ENCODE measurements at places on chromosomes 12 and 14.

DNA sequence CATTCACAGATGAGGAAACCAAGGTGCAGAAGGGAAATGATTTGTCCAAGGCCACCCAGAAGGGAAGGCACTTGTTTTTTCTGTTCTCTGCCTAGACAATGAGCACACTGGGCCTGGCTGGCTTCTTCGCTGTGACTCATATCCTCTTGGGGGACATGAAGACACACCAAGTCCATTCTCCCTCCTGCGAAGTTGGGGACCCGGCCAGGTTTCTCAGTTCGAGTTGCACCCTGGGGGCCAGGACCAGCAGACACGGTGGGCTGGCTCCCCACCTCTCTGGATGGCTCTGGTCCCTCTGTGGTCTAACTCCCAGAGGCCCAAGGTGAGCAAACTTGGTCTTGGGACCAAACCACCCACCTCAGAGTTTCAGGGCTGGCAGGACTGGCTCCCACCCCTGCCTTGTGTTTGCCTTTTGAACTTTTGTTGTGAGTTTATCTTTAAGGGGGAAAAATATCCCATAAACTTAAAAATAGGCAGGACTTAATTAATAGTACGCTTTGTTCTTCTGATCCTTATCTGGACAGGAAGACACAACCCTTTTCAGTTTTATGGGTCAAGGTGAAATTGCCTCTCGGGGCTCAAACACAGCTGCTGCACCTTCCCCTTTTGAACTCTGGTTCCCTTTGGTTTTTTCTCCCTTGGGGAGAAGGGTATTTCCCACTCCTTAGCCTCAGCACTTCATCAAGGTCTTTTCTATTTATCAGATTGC, 9.0 kb upstream of the MLEC start:
- no peak for DNase-seq

- DNase-seq, result no peak
These were observed 67.4 kb downstream of the MVK start for GRCh38 chr12:109640961-109641360.

- no peak for DNase-seq
These were observed 4.6 kb upstream of the LRP1-AS start for GRCh38 chr12:57151741-57152630.

DNA sequence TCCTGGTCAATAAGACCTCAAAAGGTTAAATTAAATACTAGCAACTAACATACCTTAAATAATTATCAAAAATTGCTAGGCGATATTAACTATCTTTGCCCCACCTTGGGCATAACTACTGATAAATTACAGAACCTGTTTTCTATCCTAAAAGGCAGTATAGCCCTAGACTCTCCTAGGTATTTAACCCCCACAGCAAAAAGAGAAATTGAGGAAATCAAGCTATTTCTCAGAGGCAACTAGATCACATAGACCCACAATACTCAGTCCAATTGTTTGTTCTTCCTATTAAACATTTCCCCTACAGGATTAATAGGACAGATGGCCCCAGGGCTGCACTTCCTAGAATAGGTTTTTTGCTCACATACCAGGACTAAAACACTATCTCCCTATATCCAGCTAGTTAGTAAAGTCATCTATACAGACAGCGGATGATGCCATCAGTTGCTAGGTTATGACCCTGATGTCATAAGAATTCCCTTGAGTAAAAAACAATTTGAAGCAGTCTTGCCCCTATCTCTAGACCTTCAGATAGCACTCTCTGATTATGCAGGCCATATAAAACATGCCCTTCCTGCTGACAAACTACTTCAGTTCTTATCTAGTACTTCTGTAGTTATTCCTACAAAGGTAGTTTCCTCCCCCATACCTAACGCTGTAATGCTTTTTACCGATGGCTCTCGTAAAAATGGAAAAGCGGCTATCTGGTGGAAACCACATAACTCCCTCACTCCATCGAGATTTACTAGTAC, 118.4 kb downstream of the PPHLN1 start:
- DNase-seq, result no peak

DNA sequence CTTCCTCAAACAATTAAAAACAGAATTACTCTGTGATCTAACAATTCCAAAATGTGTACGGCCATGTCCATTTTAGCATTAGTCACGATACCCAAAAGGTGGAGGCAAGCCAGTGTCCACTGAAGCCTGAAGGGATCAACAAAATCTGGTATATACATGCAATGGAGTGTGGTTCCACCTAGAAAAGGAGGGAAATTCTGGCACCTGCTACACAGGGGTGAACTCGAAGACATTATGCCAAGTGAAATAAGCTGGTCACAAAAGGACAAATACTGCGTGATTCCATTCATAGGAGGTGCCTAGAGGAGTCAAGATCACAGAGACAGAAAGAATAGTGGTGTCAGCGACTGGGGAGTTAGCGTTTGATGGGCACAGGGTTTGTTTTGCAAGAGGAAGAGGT, 331.4 kb downstream of the MED13L start:
- no peak for DNase-seq

DNA sequence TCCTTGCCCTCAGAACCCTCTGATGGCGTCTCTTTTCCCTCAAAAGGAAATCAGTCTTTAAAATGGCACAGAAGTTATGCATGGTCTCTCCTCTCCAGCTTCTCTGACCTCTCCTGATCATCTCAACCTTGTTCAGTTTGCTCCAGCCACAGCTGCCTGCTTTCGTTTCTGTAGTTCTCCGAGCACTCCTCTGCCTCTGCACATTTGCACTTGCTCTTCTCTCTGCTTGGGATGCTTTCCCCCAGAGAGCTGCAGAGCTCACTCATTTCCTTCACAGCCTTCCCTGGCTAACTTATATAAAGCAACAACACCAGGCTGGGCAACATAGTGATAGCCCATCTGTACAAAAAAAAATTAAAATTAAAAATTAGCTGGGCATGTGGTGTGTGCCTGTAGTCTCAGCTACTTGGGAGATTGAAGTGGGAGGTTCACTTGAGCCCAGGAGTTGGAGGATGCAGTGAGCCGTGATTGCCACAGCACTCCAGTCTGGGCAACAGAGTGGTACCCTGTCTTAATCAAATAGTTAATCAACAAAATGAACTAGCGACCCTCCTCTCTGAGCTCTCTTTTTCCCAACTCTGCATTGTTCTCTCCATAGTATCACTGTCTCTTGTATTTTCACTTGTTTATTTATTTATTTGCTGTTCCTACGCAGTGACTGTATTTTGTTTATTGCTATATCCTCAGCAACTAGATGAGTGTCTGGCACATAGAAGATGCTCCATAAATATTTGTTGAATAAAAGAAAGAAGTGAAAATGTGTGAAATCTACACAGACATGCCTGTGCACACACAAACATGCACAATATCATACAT, 37.7 kb downstream of the PPFIBP1 start:
- DNase-seq, result no peak

DNA sequence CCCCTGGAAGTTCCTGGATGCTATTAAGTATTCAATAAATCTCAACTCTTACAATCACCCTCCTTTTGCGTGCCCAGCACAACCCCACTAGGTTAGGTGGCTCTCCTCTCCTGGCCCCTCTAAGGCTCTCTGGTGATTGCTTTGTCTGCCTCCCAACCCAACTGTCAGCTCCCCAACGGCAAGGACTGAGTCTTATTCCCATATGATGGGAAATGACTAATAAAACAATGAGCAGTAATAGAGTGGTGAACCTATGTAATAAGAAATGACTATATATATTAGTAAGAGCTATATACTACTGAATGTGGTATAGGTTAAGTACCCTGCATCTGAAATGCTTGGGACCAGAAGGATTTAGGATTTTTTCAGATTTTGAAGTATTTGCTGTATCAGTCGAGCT, 8.1 kb downstream of the APPL2 start:
- no peak for DNase-seq

Measured in NCI-H1436 treated with DMSO at 0.1 percent for 48 hours (cell line).